ENCODE measurements at places on chromosomes 7 and 10.

- DNase-seq: no peak
These were observed 92.4 kb downstream of the CTTNBP2 start for GRCh38 chr7:117780832-117781231.

DNA sequence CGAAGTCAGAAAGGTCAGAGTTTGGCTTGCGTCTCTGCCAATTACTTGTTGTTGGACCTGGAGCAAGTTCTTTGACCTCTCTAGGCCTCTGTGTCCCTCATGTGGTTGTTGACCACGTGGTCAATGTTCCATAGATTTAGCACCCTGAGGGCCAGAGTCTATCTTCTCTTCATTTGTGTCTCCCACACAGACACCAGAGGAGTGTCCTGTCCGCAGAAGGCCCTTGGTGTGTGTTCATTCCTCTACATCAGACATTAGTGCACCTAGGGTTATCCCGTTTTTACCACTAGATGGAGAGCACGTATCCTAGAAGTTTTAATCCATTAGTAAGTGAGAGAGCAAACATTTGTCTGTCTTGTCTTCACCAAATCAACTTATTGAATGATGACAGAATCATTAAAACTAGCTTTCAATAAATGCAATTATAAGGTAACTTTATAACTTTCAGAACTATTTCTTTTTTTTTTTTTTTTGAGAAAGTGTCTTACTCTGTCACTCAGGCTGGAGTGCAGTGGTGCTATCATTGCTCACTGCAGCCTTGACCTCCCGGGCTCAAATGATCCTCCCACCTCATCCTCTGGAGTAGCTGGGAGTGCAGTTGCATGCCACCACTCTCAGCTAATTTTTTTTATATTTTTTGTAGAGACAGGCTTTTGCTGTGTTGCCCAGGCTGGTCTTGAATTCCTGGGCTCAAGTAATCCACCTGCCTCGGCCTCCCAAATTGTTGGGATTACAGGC is 122.5 kb upstream of the ANKRD1 start:
- DNase-seq: peak; percentile 22

GRCh38 chr10:117544711-117545140 is 2.2 kb downstream of the EMX2 start:
- DNase-seq: no peak

DNA sequence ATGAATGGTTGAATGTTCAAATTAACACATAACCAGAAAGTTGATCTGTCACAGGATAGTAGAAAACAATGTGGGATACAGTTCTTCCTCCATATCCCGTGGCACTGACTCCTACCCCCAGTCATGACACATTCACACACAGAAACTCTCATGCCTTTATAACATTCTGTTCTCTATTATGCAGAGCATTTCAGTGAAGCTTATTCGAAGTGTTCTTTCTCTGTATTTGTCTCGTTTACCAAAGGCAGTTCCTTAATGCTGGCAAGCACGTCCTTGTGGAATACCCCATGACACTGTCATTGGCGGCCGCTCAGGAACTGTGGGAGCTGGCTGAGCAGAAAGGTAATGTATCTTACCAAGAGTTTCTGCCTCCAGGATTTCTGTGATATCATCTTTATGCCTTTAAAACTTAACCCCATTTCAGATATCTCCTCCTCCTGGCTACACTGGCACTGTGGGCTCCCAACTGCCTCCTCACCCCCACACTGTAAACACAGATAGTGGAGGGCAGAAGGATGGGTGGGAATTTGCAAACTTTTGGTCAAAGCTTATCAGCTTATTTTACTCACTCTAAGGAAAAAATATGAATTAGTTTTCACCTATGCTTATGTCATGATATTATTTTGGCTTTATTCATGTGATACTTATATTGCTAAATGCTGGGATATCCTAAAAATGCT is 34.1 kb downstream of the BLVRA start:
- no peak for DNase-seq

DNA sequence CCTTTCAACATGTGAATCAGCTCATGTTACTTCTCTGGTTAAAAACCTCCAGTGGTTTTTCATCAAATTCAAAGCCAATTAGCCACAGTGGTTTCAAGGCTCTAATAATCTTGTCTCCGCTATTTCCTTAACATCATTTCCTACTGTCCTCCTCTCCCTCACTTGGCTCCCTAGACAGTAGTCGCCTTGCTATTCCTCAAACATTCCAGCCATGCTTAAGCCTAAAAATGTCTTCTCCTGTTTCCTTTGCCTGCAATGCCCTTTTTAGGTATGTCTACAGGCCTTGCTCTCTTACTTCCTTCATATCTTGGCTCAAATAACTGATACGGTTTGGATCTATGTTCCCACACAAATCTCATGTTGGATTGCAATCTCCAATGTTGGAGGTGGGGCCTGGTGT is 779.4 kb upstream of the LRRN3 start:
- no peak for DNase-seq

DNA sequence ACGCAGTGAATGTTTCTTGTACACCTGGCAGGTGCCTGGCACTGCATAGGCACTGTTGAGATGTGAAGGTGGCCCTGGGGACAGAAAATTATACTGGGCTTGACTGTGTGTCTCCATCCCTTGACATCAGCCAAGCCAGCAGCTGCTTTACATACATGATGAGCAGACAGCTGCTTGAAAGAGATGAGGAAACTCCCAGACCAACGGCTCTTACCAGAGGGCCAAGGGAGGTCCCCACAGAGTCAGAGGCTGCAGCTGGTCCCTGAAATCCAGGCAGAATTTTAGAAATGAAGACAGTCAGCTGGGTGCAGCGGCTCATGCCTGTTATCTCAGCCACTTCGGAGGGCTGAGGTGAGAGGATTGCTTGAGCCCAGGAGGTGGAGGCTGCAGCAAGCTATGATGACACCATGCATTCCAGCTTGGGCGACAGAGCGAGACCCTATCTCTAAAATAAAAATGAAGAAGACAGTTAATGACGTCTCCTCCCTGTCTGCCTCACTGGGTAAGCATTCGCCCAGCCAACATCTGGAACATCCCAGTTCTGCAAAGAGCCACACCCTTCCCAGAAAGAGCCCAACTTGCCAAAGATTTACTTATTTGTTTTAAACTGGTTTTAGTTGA is 17.6 kb downstream of the LIMK1 start:
- DNase-seq: no peak

DNA sequence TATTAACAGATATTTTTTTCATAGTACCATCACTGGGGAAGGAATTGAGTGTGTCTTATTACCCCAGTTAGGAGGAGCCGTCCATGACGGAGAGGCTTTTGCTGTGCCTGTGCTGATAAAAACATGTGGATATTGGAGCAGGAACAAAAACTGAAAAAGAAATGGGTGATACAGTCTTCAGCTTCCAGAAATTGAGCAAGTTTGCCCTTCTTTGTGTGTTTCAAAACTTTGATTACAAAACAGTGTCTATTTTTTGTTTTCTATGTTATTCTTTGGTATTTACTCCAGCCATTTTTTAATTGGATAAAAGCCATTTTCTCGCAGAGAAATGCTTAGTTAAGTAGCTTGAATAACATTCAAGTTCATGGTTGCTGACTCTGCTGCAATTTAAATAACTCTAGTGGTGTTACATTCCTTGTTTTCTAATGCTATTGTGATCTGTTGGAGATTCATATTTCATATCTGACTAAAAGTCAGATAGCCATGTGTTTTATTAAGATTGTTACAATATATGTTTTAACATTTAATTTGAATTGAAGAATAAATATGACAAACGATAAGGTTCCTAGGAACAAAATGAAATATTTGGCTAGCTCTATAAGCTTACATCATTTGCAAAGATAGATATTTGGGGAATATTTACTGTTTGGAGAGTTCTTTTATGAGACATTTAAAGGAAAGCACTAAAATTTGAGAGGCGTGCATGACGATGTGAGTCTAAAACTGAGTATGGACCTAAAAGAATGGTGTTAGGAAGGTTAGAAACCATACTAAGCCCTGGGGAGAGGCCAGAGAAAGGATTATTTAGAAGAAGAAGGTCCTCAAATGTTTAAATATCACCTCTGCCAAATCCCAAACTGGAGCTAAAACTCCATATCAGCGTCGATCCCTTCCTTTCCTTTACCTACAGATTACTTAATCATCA is 747.3 kb upstream of the CELF2 start:
- DNase-seq: no peak

DNA sequence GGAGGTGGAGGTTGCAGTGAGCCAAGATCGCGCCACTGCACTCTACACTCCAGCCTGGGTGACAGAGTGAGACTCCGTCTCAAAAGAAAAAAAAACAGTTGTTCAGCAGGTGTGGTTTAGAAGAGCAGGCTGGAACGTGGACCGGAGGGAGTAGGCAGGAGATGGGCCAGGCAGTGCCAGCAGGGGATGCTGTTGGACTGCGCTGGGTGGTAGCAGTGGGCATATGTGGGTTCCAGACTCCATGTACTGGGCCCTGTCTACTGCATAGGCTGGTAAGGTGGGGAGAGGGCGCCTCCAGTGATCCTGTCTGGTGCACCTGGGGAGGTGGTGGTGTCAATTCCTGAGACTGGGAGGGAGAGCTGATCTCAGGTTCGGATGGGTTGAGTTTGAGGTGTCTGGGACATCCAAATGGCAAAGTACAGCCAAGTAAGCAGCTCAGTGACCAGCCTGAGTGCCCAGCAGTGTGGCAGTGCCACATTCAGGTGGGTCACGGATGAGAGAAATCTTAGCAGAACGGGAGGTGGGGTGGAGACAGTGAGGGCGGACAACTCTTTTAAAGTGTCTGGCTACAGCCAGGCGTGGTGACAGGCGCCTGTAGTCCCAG is 25.9 kb downstream of the SFXN4 start:
- no peak for DNase-seq

- no peak for DNase-seq
These were observed 52.3 kb downstream of the TPST1 start for GRCh38 chr7:66257481-66257880.

GRCh38 chr10:17062009-17062408 is 67.6 kb downstream of the CUBN start:
- no peak for DNase-seq

GRCh38 chr7:76395965-76396726 is 13.4 kb downstream of the SSC4D start:
- no peak for DNase-seq

- no peak for DNase-seq
These were observed at the start of gene STAMBPL1 for GRCh38 chr10:88879534-88880281. STAMBPL1 (plus strand) TSS chr10:88880245; CDS start chr10:88901709, 21,464 bp downstream.

GRCh38 chr10:69232736-69233480 is 12.8 kb downstream of the HKDC1 start:
- DNase-seq: no peak

GRCh38 chr10:17353568-17354300 is 100.7 kb downstream of the ST8SIA6 start:
- peak; percentile 35 for DNase-seq

- no peak for DNase-seq
These were observed 25.0 kb downstream of the C10orf105 start for GRCh38 chr10:71694567-71694968.

DNA sequence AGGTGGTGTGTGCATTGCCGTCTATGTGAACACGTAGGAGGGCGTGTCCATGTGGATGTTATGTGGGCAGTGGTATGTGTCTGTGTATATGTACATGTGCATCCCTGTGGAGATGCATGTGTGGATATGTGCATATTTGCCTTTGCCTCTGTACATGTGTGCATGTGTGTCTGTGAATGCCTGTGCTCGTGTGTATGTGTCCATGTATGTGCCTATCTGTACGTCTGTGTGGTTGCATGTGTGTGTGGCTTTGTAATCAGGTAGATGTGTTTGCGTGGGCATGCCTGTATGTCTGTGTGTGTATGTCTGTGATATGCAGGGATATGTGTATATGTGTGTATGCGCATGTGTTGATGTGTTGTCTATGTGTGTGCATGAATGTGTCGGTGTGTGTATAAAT is 19.7 kb downstream of the ADCY1 start:
- DNase-seq: no peak

- no peak for DNase-seq
These were observed 402 bp upstream of the TMEM168 start for GRCh38 chr7:112790586-112791003.

GRCh38 chr10:128929131-128929530 is 537.9 kb upstream of the MGMT start:
- no peak for DNase-seq

- no peak for DNase-seq
These were observed at the start of gene SFTPA2 for GRCh38 chr10:79560160-79560709. SFTPA2 (minus strand) TSS chr10:79560407; CDS start chr10:79559483, 924 bp downstream.

GRCh38 chr10:34462056-34462455 is 353.0 kb downstream of the PARD3 start:
- DNase-seq: no peak

DNA sequence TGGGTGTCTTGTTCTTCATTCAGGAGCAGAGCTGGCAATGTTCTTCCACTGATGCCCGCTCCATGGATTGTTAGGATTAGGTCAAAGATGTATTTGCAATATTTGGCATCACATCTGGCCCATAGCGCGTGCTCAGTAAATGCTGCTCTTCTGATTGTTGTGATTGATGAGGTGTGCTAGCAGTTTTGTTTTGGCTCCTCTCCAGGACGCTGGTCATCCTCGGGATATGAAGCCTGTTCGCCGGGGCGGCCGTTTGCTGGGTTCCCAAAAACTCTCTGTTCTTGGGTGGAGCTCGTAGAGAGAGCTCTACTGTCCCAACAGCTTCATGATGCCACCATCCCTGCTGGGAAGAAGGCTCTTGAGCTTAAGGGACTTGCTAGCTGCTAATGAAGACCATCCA is 96.9 kb downstream of the XRCC2 start:
- no peak for DNase-seq

DNA sequence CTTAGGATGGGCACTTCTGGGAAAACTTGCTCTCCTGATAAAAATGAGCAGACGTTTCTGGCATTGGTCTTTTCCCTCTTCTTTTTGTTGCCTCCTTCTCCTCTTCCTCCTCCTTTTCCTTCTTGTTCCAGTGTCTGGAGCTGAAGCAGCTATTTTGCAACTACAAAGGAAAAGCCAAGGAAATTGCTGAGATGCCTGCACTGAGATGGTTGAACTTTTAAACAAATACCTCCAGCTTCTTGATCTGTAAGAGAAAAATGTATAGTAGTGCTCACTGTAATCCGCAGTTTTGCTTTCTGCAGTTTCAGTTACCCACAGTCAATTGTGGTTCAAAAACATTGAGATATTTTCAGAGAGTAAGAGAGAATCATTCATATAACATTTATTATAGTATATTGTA is 7.5 kb upstream of the SND1 start:
- no peak for DNase-seq

GRCh38 chr7:117829450-117830117 is 43.7 kb downstream of the CTTNBP2 start:
- DNase-seq: no peak
